ENCODE measurements at places on chromosomes 16 and 17. TPM values are rescaled to one million over a fixed set of nuclear protein-coding genes. Genes with fewer than 3 reads are reported as not detected.

The ABCC6 gene
- total RNA-seq: 162 TPM

GRCh38 chr16:85778873-85779272 lies 20.5 kb downstream of the EMC8 start:
- no peak for DNase-seq

GRCh38 chr17:34755371-34755770 lies 176.0 kb downstream of the TMEM132E start:
- DNase-seq: no peak

The SLFN12 gene
- 3.5 TPM for total RNA-seq

- no peak for DNase-seq
Observed at GRCh38 chr16:12461201-12461600, 342.5 kb downstream of the CPPED1 start.

DNA sequence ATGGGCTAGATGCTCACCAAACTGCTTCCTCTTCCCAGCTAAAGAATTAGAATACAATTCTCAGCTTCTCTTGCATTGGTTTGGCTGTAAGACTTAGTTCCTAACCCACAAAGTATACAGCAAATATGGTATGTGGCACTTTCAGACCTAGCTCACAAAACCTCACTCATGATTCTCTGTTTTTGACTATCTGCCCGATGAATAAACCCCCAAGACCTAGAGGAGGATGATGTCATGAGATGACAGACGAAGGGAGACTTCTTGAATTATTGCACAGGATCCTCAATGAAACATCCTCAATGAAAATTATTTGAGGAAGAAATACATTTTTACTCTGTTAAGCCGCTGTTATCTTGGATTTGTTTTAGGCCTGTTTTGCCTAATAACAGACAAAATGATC lies 14.3 kb downstream of the CNOT1 start:
- no peak for DNase-seq

The CYTH1 gene
- total RNA-seq: 16.7 TPM

- no peak for DNase-seq
Observed at GRCh38 chr17:13204607-13205237, 186.9 kb upstream of the ELAC2 start.
